ENCODE measurements at places on chromosomes 4 and X. TPM values are rescaled to one million over a fixed set of nuclear protein-coding genes. Genes with fewer than 3 reads are reported as not detected.
A peak's percentile ranks its signal among the peaks of the same experiment; 100 is the strongest.

Gene PPEF1
- total RNA-seq, result 3.9 TPM

Gene RUFY3
- 291 TPM for total RNA-seq

Gene SLC9A7
- 5.0 TPM for total RNA-seq

Gene GPM6B
- 516 TPM for total RNA-seq

- H3K27ac ChIP-seq, result peak within 1 kb of the TSS; percentile 60
- H3K36me3 ChIP-seq, result no peaks in the 10 kb centered on the region
- peaks cover 13% of the 10 kb centered on the region for H3K27me3 ChIP-seq
- peak within 1 kb of the TSS; percentile 95 for H3K4me3 ChIP-seq
- H3K4me1 ChIP-seq, result peaks cover 33% of the 10 kb centered on the region
- no peak for DNase-seq
Measured at GRCh38 chr4:80196922-80197573, at the start of gene PRDM8. TSS of gene PRDM8 (plus strand) at chr4:80197503. CDS start at chr4:80200081, 2,578 bp downstream.

DNA sequence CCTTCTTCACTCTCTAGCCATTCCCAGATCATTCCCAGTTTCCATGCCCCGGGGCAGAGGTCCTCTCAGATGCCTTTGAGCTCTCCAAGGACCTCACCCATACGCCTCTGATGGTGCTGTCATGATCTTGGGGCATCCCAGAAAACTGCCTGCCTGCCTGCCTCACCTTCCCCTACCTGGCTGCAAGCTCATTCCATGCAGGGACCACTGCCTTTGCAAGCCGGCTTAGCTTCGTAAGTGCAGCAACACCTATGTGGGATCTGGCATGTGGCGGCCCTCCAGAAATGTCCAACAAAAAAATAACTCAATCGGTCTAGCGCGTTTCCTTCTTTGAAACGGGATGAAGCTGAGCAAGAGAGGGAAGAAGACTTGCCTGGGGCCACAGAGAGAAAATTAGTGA is 53.0 kb downstream of the C4orf50 start:
- H3K4me3 ChIP-seq, result no peak overlapping the region
- H3K4me1 ChIP-seq, result peaks cover 32% of the 10 kb centered on the region
- DNase-seq, result no peak
- no peaks in the 10 kb centered on the region for H3K36me3 ChIP-seq
- peaks cover 4% of the 10 kb centered on the region for H3K27me3 ChIP-seq

GRCh38 chrX:132565273-132565672 is 76.4 kb upstream of the MBNL3 start:
- H3K4me3 ChIP-seq, result no peak overlapping the region
- no peak for DNase-seq
- no peaks in the 10 kb centered on the region for H3K36me3 ChIP-seq
- H3K27ac ChIP-seq, result no peak overlapping the region
- H3K4me1 ChIP-seq, result no peaks in the 10 kb centered on the region

DNA sequence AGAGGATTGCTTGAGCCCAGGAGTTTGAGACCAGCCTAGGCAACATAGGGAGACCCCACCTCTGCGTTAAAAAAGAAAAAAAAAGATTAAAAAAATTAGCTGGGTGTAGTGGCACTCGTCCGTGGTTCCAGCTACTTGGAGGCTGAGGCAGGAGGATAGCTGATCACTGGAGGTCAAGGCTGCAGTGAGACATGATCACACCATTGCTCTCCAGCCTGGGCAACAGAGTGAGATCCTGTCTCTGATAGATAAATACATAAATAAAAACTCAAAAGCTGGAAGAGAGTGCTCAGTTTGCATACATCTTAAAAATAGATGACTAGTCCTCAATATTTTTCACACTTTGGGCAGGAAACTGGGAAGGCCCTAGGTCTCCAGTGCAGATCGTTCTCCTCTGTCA is 54.1 kb downstream of the TMEM131L start:
- H3K27ac ChIP-seq, result peak overlapping the region; percentile 85
- H3K4me1 ChIP-seq, result peaks cover 58% of the 10 kb centered on the region
- H3K4me3 ChIP-seq, result no peak overlapping the region
- peaks cover 10% of the 10 kb centered on the region for H3K27me3 ChIP-seq
- no peak for DNase-seq

GRCh38 chr4:30450474-30450873 is 269.7 kb upstream of the PCDH7 start:
- H3K27me3 ChIP-seq, result no peaks in the 10 kb centered on the region
- H3K36me3 ChIP-seq, result no peaks in the 10 kb centered on the region
- H3K4me1 ChIP-seq, result no peaks in the 10 kb centered on the region
- H3K27ac ChIP-seq, result no peak overlapping the region
- no peak for DNase-seq

DNA sequence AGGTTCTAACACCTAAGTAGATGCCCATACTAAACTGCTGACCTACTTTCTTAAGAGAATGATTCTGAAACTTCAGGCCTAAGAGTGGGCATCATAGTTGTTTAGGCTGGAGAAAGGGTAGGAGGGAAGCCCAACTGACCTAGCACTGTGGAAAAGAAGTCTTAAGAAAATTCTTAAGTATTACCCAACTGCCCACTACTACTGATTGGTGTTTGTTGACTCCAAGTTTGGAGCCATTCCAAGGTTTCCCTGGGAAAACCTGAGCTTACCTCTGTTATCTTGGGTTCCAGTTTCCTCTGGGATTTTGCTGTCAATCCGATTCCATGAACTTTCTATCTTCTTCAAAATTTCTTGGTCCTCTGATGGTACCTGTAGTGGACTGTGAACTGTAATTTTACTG is 23.9 kb downstream of the ANKRD17 start:
- H3K4me1 ChIP-seq, result no peaks in the 10 kb centered on the region
- no peak overlapping the region for H3K4me3 ChIP-seq
- H3K27me3 ChIP-seq, result no peaks in the 10 kb centered on the region
- no peaks in the 10 kb centered on the region for H3K36me3 ChIP-seq
- H3K27ac ChIP-seq, result no peak overlapping the region

GRCh38 chr4:181559637-181560036 is 683.6 kb upstream of the TENM3 start:
- no peaks in the 10 kb centered on the region for H3K27me3 ChIP-seq
- no peak overlapping the region for H3K27ac ChIP-seq
- peaks cover 8% of the 10 kb centered on the region for H3K36me3 ChIP-seq
- H3K4me3 ChIP-seq, result no peak overlapping the region
- H3K4me1 ChIP-seq, result peaks cover 4% of the 10 kb centered on the region
- DNase-seq, result no peak

DNA sequence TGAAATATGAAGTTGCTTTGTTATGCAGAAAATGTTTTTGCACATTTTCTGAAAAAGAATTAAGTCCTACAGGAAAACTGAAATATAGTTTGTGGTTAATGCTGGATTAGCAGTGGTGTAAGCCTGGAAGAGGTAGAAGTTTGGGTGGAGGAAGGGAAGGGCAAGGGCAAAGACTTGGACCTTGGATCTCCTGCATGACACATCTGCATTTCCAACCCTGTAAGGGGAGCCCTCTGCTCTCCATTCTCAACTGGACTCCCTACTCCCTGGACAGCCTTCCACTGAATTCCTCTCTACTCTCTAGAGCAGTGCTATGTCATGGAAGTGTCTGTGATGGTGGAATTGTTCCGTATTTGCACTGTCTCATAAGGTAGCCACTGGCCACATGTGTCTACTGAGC is 4.6 kb downstream of the CASP6 start:
- H3K36me3 ChIP-seq, result peaks cover 6% of the 10 kb centered on the region
- H3K27me3 ChIP-seq, result no peaks in the 10 kb centered on the region
- peaks cover 4% of the 10 kb centered on the region for H3K4me1 ChIP-seq
- no peak overlapping the region for H3K27ac ChIP-seq

- H3K36me3 ChIP-seq, result no peaks in the 10 kb centered on the region
- DNase-seq, result no peak
- H3K27me3 ChIP-seq, result peaks cover 2% of the 10 kb centered on the region
- no peak overlapping the region for H3K4me3 ChIP-seq
- H3K4me1 ChIP-seq, result peaks cover 1% of the 10 kb centered on the region
Measured at GRCh38 chrX:137234651-137235402, 201.0 kb upstream of the GPR101 start.

All from glutamatergic neuron (in vitro differentiated cells).